ENCODE measurements at places on chromosomes 11 and 22.

- DNase-seq: no peak
Observed at GRCh38 chr22:40001800-40002577, 7.2 kb downstream of the FAM83F start.

GRCh38 chr11:57571606-57572005 is 4.1 kb upstream of the UBE2L6 start:
- DNase-seq: no peak

GRCh38 chr11:7645206-7645605 is 28.1 kb downstream of the CYB5R2 start:
- DNase-seq: no peak

DNA sequence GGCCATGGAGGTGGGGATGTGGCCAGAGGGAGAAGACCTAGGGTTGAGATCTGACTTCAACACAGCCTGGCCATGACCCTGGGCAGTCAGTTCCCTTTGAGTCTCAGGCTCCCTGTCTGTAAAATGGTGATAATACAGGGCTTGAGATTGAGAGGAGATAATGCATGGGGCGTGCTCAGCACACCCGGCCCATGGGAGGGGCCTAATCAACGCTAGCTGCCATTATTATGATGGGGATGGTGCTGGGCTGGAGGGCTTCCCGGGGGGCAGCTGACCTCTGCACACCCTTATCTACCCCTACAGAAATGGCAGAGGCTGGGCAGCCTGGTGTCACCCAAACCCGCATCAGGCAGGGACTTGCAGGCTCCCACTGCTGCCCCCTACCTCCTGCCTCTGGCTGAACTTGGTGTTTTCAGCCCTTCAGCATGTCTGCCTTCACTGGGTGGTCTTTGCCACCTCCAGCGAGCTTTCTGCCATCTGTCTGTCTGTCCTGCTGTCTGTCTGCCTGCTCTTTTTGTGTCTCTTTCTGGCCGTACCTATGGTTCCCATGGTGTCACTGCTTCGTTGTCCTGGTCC is 84.5 kb downstream of the CACNA1I start:
- no peak for DNase-seq

- no peak for DNase-seq
Observed at GRCh38 chr11:19963697-19964387, 196.4 kb downstream of the DBX1 start.

GRCh38 chr11:40170078-40170477 is 1289.4 kb downstream of the LRRC4C start:
- no peak for DNase-seq

DNA sequence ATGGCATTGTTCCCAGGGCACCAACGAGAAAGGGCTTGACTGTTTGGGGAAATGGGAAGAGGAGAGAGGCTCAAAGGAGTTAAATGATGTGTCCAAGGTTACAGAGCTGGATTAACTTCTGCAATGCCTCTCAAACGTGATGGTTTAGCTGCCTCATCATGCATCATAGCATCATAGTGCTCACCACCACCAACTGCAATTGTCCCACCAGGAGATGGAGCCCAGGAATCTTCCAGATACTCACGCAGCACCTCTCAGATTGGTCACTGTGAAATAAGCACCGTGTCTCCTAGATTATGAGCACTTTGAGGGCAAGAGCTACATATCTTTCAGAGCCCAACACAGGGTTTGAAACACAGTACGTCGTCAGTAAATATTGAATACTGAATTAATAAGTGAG is 69.2 kb downstream of the PRSS23 start:
- DNase-seq: no peak

DNA sequence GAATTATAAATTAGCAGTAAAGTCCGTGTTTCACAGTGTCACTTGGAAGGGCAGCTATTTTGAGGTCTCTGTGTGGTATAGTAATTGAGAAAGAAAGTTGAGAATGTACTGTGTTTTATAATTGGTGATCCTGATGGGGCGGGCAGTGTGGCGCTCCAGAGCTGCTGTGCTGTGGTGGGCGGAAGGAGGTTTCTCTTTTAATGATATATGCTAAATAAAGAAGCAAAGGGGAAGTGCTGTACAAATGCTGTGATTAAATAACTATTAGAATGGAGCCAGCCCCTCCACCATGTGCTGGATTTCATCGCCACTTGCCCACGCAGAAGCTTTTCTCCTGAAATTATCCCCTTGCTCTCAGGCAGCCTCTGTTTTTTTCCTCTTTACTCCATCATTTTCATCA is 24.6 kb downstream of the ATXN10 start:
- no peak for DNase-seq

GRCh38 chr11:75597636-75598035 is 35.6 kb downstream of the SERPINH1 start:
- DNase-seq: peak; percentile 63

DNA sequence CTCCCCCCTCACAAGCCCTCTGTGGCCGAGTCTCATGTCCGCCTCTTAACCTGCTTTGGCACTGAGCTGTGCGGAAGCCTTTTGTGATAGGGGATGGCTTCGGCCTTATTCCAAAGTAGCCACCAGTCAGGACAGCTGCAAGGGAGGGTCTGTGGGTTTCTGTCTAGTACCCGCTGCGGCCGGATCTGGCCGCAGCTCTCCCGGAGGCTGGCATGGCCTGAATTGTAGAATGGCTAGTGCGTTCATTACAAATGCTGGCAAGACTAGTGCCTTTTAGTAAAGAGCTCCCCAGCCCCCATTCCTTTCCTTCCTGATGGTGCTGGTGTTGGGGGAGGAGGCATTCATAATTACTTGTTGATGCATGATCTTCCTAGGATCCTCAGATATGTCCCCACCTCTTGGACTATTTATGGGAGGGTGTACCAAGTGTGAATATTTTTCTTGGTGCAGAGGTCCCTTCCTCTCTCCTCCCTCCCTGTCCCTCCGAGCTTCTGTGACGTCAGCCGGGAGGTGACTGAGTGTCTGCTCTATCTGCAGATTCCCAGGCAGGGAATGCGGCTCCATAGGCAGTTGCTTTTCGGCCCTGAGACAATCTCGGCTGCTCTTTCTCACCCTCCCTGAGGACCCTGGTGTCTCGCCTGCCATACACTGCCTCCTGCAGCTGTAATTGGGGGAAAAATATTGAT is 108.7 kb upstream of the E2F8 start:
- peak; percentile 20 for DNase-seq

DNA sequence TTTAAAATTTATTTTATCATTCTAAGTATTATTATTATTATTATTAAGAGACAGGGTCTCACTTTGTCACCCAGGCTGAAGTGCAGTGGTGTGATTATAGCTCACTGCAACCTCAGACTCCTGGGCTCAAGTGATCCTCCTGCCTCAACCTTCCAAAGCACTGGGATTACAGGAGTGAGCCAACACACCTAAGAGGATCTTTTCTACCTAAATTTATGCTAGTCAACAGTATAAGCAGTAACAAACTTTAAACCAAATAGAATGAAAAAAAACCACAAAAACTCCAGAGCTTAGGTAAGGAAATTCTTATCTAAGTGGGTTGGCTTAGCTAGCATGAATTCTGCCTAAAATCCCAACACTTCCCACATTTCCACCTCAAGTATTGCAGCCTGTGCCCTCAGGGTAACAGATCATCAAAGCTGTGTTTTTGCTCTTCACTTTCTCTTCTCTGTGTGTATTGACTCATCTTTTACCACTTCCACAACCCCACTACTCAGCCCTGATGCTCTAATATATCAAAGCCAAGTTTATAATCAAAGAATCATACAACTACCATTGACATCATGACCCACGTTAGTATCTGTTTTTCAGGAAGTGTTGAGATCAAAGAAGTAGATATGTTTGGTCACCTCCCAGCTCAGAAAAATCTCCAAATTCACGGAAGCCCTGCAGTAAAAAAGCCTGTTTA is 93.7 kb upstream of the SPON1 start:
- DNase-seq: no peak

DNA sequence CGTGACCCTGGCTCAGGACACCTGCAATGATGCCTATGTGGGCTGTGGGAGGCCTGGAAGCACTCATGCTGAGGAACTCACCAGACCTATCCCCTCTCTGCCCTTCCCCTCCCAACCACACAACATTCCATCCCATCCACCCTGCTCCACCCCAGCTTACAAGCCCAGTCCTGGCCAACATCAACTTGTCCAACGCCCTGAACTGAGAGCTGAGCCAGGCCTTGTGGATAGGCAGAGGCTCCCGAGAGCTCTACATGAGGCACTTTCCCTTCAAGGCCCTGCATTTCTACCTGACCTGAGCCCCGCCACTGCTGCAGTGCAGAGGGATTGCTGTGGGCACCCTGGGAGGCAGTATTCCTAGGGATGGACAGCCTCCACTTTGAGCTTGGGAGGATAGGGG is 112.4 kb downstream of the PDE2A start:
- no peak for DNase-seq

GRCh38 chr11:69744435-69744834 is 30.7 kb downstream of the FGF4 start:
- DNase-seq: peak; percentile 29

DNA sequence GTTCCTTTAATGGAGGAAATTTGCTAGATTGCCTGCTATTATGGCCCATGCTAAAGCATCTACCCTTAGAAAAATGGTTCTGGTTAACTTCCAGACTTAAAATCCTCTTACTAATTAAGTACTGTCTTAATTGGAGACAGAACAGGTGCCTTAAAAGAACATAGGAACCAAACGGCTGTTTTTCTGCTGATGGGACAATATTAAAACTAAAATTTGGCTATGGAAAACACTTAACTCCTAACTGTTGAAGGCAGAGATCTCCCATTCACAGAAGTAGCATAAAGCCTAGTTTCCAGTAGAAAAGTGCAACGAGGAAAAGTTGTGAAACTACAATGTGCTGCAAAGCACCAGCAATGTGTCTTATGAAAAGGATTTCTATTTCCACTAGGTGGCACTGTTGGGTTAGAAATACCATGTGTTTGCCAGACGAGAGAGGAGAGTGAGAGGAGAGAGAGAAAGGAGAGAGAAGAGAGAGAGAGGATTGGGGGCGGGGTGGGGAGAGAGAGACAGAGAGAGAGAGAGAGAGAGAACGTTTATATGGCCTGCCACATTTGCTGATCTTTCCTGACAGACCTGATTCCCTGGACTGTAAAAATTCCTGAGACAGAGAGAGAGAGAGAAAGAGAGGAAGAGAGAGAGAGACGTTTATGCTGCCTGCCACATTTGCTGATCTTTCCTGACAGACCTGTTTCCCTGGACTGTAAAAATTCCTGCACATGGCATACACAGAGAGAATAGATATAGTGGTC is 51.5 kb downstream of the FAM181B start:
- peak; percentile 73 for DNase-seq

DNA sequence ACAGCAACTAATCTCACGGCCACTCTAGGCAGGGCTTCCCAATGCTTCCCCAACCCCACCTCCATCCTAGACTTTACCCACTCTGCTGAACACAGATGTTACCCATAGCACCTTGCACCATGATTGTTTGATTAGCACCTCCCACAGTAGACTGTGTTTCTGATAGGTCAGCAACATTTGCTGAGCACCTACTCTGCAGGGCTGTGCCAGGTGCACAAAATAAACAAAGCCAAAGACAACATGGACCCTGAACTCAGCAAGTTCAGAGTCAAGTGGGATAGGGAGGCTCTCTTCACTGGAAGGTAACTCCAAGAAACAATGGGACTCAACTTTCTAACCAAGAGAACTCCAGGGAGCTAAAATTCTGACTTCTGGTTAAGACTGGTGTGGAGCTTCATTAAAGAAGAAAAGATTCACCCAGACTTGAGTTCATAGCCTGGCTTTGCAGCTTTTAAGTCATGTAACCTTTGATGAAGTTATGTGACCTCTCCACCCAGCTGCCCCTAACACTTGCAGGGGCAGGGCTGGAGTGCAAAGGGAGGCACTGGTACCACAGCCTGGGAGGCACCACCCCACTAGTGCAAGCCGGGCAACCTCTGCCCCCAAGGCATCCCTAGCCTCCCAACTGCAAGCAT is 6.7 kb upstream of the RTN4RL2 start:
- no peak for DNase-seq

- peak; percentile 70 for DNase-seq
Observed at GRCh38 chr11:115606498-115607220, 102.4 kb upstream of the CADM1 start.

DNA sequence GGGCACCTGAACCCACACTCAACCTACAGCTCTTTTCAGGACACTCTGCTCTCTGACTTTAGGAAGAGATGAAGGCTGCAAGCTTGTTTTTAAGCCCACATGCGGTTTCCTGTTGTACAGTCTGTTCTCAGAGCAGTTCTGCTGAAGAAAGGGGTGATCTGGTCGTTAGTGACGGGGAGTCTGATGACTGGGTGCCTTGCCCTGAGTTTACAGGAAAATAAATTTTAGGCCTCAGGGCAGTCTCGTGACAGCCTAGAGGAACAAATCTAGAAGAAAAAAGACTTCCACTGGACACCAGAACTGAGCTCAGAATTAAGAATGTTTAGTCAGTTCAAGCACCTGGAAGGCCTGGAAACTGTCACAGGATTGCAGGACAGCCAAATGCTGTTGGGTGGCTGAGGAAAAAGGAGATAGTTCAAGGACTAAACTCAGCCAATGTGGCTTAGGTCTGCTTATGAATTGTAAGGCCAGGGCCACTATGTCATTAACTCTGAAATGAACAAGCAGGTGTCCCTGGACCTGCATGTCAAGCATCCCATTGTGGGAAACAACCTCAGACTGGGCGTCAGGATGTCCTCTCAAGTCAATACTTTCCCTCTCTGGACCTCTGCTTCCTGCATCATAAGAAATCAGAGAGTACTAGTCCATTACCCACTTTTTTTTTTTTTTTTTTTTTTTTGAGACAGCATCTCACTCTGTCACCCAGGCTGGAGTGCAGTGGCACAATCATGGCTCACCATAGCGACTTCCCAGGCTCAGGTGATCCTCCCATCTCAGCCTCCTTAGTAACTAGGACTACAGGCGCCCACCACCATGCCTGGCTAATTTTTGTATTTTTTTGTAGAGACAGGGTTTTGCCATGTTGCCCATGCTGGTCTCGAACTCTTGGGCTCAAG is 5.7 kb downstream of the PIK3IP1 start:
- peak; percentile 60 for DNase-seq

DNA sequence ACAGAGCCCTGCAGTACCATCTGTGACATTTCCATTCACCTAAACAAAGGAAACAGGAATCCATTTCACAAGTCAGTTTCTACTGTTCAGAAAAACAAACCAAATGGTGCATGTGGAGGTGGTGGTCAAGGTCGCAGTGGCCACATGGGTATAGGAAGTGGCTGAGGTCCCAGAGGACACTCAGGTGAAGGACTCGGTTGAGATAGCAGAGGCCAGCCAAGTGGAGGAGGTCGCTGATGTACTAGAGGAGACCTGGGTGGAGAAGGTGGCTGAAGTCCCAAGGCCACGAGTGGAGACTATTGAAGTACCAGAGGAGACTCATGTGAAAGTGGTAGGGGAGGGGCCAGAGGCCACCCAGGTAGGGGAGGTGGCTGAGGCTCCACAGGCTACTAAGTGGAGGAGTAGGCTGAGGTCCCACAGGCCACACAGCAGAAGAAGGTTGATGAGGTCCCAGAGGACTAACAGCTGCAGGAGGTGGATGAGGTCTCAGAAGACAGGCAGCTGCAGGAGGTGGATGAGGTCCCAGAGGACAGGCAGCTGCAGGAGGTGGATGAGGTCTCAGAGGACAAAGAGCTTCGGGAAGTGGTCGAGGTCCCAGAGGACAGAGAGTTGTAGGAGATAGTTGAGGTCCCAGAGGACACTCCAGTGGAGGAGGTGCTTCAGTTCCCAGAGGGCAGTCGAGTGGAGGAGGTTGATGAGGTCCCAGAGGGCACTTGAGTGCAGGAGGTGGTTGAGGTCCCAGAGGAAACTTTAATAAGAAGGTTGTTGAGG is 40.2 kb downstream of the ZNF195 start:
- DNase-seq: no peak

All from lung microvascular endothelial cell (primary cell).